OCI-M1 (cell line): ENCODE measurements at places on chromosomes 12 and 14.

GRCh38 chr14:56276108-56276507 is 157.9 kb downstream of the PELI2 start:
- DNase-seq: no peak

DNA sequence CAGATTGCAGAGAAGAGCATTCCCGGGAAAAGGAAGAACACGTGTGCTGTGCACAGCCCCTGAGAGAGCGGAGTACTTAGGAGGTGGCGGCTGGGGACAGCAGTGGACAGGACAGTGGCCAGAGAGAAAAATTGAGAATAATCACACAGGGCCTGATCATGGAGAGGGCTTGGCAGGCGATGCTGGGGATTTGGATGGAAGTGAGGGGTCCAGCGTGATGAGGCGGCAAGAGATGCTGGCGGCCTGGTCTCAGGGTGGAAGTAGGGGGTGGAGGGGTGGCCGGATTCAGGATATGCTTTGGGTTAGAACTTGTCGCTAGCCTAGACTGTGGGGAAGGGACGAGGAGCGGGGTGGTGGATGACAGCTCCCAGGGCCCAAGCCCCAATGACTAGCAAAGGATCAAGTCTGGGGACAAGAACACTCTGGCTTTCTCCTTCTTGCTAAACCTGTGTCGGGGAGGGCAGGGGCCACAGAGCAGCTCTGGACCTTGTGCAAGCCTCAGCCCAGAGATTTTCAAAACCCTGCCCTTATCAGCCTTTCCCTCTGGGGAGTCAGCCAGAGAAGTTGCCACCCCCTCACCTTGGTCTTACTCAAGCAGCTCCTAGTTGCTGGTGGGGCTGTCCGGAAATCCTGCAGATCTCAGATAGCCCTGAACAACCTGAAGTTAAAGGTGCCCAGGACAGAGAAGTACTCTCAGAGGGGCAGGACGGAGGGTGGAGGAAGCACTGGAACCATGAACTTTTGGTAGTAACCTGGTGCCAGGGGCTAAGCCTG is 1.3 kb downstream of the HVCN1 start:
- DNase-seq: peak; percentile 29

GRCh38 chr12:45406988-45407850 is 191.3 kb downstream of the ANO6 start:
- DNase-seq: no peak

DNA sequence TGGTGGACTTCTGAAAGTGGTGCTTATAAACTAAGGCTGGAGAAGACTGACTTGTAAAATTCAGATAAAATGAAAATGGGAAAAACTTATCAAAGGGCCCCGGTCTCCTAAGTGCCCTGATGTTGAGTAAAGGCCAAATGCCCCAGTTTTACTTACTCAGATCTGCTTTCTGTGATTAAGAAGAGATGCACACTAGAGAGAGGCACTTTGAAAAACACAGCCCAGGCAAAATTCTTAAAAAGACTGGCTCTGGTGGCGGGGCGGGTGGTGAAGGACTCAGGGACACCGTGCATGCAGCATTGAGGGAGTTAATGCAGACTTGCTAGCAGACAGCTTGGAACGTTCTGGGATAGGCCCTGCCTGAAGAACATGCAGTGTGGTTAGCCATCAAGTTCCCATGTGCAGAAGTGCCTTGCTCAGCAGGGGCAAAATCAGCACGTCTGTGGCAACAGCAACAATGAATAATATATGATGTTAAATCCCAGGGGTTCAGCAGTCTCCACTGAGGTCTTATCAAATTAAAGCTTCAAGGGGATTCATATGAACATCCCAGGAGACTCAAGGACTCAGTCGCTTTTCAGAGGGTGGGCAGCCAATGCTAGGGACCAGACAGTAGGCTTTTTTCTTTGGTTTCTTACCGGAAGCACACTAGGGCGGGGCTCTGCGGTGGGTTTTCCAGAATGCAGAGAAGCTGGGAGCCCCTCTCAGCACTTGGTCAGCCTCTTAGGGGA is 105.0 kb downstream of the DAD1 start:
- DNase-seq: no peak

DNA sequence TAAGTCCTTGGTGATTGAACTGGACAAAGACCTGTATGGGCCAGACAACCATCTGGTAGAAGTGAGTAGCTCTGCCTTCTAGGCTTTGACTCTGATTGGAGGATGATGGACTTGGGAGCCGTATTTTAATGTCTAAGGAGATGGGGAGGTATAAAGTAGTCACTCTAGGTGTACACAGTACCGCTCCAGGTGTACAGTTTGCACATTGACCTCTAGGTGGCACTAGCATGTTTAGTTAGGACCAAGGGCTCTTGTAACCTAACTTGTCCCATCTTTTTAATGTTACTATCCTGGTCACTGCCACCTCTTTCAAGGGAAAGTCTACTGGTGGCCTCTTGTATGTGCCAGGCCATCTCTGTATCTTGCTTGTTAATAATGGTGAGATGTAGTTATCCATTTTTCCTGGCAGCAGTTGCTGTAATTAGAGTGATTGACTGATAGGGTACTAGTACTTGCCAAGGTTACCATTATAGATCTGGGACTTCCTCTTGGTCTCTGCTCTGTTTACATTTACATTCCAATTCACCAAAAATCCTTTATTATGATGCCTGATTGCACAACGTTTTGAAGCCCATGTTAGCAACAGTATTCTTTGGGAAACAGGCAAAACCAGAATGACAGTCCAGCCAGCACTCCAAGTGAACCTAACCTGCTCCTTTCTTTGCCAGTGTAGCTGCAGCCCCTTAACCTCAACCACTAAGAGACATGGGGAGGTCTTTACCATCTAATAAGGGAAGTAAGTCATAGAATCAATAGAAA is 3.6 kb downstream of the SMARCD1 start:
- DNase-seq: peak; percentile 70

DNA sequence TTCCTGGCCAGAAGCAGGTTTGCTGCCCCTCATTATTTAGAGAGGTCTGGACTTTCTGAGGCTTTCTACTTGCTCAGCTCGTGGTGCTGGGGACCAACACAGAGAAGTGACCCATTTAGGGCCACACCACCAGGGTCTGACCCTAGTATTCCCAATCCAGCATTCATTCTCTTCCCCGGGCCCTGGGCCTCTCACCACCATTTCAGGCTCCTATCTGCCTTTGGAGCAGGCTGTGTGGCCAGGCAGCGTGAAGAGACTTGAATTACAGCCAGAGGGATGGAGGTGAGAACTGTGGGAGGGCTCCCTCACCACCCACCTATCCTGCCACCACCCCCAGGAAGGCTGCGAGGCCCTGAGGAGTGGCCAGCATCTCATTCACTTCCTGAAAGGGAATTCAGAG is 24.6 kb downstream of the FAM222A start:
- DNase-seq: no peak

- DNase-seq: no peak
These were observed 615.1 kb downstream of the TMEM121 start for GRCh38 chr14:106141242-106142220.

GRCh38 chr14:40292664-40293063 is 860.4 kb upstream of the FBXO33 start:
- DNase-seq: peak; percentile 72

DNA sequence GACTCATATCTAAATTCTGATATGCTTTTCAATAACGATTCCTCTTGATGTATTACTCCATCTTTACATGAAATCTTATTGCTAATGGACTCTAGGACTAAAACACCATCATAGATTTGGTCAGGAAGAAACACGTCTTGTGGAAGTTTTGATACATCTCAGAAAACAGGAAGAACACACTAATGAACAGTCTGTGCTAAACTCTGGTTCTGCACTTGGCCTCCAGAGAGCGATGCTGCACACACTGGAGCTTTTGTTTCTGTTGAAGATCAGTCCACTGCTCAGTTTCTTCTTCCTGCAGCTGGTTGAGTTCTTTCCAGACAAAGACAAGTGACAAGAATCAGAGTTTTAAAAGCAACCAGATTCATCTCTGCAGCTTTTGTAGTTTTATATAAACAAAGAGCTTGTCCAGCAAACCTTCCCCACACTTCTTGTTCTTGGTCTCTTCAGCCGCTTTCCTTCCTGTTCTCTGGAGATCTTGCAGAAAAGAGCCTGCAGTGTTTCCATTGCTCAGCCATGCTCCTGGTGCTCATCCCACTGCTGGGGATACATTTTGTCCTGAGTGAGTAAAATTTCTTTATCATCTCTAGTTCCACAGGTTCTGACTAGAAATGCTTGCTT is 229.1 kb upstream of the OR4E1 start:
- DNase-seq: peak; percentile 1

DNA sequence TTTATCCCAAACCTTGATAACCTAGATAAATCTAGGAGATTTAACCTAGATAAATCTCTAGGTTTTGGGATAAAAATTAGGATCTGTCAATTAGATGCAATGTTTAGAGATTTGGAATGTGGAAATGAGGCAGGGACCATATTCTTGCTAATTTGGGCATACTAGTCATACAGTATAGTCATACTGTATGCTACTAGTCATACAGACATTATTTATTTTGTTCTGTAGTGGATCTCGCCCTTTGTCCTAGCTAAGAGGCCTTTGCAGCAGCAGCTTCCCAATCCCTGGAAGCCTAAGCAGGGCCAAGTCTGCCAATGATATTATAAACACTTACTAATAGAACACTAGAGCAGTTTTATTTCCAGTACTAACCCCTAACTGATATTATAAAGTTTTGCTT is 136.4 kb downstream of the CEP128 start:
- no peak for DNase-seq

DNA sequence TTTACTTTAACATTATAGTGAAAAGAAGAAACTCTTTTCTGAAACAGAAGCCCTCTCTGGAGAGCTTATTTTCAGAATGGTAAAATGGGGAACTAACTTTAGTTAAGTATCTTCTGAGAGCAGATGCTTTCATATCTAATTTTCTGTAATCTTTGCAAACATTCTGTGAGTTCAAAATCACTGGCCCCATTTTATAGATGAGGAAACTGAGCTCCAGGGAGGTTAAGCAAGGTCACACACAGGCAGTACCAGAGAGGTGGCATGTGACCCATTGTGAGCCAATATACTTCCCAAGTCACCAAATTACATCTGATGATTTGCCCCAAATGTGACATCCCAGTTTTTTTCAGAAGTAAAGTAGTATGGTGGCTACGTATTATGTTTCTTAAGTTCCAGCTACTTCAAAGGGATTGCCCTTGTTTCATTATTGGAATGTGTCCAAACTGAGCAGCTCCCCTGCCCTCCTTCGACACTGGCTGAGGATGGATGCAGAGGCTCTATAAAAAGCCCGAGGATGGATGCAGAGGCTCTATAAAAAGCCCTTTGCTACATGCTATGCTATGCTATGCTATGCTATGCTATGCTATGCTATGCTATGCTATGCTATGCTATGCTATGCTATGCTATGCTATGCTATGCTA is 36.2 kb upstream of the NUDT4 start:
- peak; percentile 78 for DNase-seq

DNA sequence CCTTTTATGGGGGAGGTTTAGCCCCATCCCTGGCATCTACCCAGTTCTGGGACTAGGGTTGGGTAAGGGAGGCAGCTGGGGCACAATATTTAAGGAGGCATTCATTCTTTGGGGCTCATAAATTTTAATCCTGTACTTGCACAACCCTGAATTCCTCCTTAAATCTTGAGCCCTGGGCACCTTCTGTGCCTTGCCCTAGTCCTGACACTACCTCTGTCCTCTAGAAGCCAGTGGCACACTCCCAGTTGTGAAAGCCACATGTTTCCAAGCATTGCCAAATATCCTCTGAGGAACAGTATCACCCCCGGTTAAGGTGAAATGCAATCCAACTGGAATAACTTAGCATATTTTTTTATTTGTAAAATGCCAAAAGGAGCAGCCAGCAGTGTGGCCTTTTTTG is 36.6 kb downstream of the SLC16A7 start:
- no peak for DNase-seq

- no peak for DNase-seq
These were observed 22.9 kb downstream of the CCDC92 start for GRCh38 chr12:123949770-123950165.

- no peak for DNase-seq
These were observed 82.6 kb downstream of the GALNT8 start for GRCh38 chr12:4802841-4803240.

GRCh38 chr14:100504372-100505078 is 82.7 kb downstream of the BEGAIN start:
- no peak for DNase-seq

GRCh38 chr12:608921-609320 is 54.3 kb downstream of the NINJ2 start:
- DNase-seq: no peak

DNA sequence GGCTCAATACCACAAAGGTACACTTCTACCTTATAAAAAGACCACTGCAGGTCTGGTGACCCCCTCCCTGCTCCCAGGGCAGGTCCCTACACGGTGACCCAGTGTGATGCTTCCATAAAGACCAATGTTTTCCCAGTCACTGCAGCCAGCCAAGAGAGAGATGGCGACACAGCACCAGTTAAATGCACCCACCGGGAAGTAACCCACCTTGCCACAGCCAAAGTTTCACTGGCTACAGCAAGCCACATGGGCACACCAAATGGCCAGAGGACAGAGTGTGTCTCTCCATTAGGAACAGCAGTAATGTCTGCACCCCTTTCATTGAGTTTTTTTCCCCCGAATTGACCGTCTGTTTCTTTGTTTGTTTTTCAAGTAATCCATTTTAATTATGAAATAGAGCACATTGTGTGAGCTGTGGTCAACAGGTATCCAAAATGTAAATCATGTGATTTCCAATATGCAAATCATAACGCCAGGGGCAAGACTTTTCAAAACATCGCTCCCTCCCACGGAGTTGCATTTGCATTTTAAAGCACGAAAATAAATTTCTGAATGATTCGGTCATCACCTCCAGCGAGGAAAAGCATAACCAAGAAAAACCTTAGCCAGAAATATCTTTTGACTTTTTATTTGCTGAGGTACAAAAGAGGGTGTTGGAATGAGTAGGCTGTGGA is 48.9 kb upstream of the EML1 start:
- DNase-seq: no peak

- DNase-seq: no peak
These were observed 210.6 kb upstream of the NOVA1 start for GRCh38 chr14:26808407-26808806.

DNA sequence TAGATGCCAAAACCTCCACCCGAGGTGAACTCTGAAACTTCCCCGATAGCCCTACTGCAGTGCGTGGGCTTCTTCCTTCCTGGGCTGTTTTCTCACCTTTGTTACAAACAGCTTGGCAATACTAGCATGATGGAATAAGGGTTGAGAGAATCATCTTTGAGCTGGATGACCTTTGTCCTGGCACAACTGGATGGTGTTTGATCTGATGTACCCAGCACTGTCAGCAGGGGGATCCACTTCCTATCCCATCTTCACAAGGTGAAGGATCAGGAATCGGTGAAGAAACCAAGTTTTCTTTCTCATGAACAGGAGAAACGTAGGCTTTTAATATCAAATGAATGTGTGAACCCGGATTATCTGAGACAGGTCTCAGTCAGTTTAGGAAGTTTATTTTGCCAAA is 19.5 kb upstream of the LRRC10 start:
- DNase-seq: peak; percentile 17
